SK-N-DZ (cell line): ENCODE measurements at places on chromosomes 4 and X.

- no peak for DNase-seq
These were observed 190.6 kb downstream of the FRAS1 start for GRCh38 chr4:78247536-78248285.

DNA sequence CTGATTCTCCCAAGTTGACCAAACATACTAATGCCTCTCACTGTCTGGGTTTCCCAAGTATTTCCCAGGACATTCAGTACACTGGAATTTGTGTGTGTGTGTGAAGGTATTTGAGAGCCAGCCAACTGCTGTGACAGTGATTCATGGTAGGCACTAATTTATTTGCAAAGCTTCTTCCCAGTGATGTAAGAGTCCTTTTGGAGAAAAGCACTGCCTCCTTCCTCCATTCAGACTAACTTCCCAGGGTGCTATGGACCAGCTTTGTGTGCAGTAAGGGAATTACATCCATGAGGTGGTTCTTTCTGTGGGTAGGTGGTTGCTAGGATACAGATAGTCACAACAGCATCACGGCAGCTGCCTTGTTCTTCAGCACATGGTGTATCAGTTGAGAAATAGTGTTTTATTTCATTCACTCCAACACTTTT is 8.7 kb downstream of the EGF start:
- no peak for DNase-seq

- no peak for DNase-seq
These were observed 8.4 kb downstream of the UBE2K start for GRCh38 chr4:39706334-39706733.

DNA sequence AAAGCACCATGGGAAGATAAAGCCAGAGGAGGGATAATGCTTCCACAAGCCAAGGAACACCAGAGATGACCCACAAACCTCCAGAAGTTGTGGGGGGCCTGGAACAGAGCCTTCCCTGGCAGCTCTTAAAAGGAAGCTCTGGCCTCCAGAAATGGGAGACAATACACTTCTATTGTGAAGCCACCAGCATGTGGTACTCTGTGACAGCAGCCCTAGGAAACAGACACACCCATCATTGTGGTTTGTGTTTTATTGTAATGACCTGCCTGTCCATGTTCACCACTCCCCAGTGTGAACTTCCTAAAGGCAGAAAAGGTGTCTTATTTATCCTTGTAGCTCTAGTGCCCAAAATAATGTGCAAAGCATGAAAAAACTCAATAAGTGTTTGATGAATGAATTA is 264.1 kb upstream of the GATB start:
- no peak for DNase-seq

GRCh38 chr4:118814058-118814457 is 21.9 kb downstream of the SEC24D start:
- no peak for DNase-seq

DNA sequence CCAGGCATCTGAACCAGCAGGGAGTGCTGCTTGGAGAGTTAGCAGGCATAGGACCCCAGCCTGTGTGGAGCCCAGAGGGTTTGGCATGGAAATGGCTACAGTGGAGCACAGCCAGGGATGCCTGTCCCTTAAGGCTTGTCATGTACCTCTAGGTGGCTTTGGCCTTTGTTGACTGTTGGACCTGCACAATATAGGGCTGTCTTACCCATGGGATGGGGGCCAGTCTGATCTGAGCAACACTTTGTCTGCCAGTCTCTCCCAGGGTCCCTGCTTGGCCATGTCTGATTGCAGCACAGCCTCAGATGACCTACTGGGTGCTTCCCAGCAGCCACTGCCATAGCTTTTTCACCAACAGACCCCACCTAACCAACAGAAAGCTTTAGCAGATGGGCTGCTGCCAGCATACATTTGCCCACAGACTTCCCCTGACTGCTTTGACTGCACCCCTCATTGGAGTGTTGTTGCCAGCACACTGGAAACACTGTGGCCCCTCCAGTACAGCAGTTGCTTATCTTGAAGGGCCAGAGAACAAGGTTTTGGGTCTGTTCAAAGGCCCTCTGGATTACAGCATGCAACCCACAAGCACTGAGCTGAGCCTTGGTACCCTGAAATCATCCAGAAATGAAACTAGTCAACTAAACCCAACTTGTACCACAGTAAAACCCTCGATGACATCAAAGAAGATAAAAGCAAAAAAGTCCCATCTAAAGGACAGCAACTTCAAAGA is 22.1 kb downstream of the ANAPC10 start:
- DNase-seq = no peak

DNA sequence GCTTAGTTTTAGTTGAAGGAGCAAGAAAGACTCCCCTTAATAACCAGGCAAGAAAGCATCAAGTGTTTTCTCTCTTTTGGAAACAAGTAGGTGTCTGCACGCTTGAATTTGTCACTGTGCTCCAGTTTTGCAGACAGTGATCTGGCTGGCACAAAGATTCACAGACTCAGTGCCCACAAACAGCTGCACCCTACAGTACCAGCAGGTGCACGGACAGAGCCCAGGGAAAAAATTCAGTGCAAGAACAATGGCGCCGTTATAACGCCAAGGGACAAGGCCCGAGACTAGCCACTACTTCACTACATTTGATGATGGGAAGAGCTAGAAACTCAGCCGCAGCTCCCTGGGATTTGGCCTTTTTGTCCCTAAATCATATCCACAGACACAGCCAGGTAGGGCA is 56.0 kb downstream of the ZNF827 start:
- no peak for DNase-seq

DNA sequence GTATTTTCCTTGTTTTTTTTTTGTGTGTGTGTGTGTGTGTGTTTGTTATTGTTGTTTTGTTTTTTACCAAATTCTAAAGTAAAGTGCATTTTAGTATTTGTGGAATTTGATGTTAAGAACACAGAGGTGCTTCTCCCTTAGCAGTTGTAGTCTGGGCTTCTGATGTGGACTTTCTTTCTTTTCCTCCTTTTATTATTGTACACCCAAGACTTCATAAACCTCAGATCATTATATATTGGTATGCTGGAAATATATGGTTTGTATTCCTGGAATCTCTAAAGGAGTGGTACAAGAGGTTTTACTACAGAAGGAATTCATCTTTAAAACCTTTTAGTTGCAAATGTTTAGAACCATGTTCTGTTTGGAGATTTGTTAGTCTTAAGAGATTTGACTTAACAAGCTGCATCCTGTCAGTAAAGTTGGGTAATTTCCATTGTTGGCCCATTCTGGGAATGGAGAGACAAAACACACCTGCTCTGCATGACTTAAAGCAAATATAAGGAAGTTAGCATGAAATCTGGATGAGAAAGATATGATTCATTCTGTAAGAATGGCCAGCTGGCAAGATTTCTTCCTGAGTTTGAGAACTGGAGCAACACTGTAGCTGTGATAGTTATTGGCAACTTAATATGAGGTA is 64.0 kb downstream of the SMAD1 start:
- no peak for DNase-seq
